Kidney epithelial cell (primary cell): ENCODE measurements at places on chromosomes 3 and 15.
A peak's percentile ranks its signal among the peaks of the same experiment; 100 is the strongest.

DNA sequence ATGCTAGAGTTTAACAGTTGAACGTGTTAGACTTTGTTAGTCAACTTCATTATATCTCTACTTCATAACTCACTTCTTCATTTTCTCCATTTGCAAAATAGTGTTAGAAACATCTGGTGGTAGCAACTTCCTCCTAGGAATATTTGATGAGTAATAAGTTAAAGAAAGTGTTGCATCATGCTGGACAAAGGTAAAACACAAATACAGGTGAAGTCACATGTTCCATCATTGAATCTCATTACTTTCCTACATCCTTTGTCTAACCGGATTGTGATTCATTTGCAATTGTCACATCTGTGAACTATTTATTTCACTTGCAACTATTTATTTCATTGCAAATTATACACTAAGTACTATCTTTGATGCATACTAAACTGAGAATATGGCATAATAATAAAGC is 186.5 kb downstream of the TUSC7 start:
- no peak for DNase-seq

- no peak for DNase-seq
Measured at GRCh38 chr3:162602619-162603018, 1106.0 kb downstream of the OTOL1 start.

DNA sequence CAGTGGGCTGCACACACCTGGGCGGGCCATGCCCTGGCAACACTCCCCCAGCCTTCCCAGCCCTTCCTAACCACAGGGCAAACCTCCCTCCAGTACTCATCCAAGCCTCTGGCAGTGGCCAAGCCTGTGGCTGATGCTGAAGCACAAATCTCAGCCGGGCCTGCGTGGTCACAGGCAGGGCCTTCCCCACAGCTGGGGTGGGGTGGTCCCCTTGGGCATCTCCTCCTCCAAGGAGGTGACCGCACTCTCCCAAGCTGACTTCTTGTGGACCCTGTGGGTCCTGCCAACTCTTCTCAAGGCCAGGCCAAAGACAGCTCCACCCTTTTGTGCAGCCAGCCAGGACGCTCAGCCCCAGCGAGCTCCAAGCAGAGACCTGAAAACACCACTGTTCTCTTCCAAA is 21.4 kb downstream of the GRAMD2A start:
- no peak for DNase-seq

DNA sequence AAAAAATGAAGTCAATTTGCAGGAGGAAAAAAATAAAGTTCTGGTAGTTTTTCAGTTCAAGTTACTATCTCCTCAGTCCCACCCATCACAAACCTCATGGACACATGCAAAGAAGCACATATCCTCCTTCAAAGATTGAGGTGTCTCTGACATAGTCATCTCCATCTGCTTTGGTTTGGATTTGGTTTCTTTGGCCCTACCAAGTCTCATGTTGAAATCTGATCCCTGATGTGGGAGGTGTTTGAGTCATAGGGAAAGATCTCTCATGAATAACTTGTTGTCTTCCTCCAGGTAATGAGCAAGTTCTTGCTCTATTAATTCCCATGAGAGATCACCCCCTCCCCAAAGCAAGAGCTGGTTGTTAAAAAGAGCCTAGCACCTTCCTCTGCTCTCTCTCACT is 446.8 kb downstream of the IGSF11 start:
- no peak for DNase-seq

DNA sequence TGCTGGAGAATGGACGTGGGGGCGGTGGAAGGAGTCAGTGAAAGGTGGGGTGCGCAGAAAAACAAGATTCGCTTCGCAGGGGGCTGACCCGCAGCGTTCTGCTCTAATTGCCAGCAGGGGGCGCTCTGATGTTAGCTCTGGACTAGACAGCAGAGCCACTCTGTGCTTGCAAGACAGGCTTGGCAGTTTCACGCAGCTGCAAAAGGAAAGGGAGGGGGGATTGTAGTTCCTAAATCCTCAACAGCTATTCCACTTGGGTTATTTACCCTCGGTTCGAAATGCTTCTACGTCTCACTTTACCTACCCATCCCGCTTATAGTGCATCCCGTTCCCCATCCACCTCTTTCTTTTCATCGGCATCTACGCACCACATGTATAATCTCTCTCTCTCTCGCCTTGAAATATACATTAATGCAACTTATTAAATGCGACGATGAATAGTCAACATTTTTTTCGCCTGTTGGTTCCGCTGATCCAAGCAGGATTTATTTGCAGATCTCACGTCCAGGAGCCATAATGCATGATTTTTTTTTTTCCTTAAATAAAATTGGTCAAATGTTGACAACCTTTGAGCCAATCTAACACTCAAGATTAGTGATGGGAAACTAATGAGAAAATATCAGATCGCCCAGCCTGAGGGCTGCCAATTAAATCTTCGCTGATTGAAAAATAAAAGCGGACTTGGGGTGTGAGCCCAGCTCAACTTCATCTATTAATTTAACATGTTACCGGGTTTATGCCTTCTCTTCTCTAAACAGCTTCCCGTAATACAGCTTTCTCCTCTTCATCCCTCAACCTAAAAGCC is 216.4 kb downstream of the MEIS2 start:
- DNase-seq: peak; percentile 32

DNA sequence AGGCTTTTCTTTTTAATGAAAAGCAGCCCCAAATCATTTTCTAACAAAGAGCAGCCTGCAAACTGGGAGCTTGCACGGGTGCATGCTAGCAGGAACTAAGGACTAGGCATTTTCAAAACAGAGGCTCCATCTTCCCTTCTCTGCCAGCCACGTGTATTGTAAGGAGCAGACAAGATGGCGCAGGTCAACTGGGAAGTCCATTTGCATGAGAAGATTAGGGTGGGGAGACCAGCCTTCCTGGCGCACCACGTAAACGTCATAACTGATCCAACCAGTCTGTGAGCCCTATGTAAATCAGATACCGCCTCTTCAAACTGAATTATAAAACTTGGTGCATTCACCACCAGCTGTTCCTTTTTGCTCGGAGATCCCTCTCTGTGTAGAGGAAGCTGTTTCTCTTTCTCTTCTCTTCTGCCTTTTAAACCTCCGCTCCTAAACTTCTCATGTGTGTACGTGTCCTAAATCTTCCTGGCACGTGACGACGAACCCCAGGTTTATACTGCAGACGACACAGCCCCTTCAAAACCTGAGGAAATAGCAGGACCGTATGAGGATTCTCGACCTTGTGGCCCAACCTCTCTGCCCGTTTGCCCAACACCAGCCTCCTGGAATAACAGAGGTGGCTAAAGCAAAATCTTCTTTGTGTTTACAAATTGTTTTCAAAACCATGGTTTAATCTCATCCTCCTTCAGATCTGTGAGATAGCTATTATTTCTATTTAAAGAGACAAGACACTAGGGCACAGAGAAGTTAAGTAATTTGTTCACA is 26.4 kb upstream of the SLC30A4 start:
- no peak for DNase-seq
